ENCODE measurements at places on chromosomes 2 and 18.

DNA sequence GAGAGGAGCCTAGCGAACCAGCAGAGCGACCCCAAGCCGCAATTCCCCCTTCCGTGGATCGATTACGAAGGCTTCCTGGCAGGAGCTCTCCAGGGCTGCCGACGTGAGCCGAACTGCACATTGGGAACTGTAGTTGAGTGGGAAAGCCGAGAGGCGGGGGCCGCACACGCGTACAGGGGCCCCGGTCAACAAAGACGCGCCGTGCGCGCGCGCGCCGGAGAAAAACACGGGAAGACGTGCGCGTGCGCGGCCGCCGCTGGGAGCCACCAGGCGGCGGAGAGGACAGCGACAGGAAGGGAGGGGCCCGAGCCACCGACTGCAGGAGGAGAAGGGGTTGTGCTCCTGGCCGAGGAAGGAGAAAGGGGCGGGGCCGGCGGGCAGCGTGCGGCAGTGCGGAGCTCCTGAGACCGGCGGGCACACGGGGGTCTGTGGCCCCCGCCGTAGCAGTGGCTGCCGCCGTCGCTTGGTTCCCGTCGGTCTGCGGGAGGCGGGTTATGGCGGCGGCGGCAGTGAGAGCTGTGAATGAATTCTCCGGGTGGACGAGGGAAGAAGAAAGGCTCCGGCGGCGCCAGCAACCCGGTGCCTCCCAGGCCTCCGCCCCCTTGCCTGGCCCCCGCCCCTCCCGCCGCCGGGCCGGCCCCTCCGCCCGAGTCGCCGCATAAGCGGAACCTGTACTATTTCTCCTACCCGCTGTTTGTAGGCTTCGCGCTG lies at the start of gene SPAST:
Gene SPAST (plus strand): TSS at position 247 of the 711 bp plus-strand sequence. CDS start 276 bp downstream, at position 523.
- DNase-seq: peak; percentile 90

GRCh38 chr2:131567891-131568290 lies 40.2 kb downstream of the CCDC74A start:
- no peak for DNase-seq

DNA sequence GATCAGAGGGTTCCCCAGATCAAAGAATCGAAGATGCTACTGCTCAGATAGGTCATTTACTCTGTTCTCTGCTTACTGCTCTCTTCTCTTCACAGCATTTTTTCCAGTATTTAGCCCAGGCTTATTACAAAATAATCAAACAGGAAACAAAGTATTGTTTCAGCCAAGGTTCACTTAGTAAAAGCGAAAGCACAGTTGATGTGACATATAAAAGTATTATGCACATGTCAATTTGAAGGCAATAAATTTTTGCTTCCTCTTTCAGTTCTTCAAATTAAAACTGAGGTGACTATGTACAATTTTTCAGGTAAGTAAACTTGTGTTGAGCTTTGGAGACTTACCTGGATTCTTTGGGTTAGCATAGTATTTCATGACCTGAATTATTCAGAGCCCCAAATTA lies 262.8 kb upstream of the CHST9 start:
- no peak for DNase-seq

DNA sequence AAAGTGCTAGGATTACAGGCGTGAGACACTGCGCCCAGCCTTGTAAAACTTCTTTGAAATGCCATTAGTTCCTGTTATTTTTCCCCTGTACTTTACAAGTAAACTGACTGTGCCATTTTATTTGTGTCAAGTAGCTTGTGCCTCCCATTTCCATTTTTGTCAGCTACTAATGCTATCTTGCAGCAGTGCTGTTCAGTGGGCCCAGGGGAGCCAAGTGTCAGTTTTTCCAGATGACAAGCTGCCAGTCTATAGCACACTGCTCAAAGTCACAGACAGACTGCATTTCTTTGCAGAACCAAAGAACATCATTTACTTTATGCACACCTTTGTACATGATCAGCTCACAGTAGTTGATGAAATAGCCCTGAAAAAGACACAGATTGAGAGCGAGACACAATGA lies 901.3 kb upstream of the CDH2 start:
- no peak for DNase-seq

DNA sequence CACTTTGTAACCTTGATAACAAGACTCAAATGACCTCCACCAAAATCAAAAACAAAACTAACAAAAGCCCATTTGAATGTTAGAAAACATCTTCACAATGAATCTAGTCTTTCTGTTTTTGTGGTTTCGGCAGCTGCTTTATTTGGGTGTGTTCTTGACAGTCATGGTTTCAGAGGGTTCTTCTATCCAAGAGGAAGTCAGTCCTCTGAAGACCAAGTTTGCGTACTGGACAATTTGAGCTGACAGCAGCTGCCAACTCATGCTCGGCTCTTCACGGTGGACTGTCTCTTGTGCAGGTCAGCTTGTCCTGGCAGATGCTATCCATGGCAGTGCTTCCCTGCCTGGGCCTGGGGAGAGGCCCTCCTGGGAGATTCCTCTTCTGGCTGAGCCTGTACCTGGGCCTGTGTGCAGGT lies 91.0 kb downstream of the TMEM17 start:
- DNase-seq: no peak

DNA sequence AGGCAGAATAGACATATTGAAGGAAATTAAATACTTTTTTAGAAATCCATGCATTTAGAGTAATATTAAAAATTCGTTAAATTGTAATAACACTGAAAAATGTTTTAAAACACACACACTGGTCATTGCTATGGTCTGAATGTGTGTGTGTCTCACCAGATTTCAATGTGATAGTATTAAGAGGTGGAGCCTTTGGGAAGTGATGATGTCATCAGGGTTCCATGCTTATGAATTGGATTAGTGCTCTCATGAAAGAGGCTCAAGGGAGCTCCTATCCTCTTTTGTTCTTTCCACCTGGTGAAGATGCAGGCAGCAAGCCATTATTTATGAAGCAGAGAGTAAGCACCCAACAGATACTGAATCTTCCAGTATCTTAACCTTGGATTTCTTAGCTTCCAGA lies 441.8 kb downstream of the CDH2 start:
- no peak for DNase-seq

DNA sequence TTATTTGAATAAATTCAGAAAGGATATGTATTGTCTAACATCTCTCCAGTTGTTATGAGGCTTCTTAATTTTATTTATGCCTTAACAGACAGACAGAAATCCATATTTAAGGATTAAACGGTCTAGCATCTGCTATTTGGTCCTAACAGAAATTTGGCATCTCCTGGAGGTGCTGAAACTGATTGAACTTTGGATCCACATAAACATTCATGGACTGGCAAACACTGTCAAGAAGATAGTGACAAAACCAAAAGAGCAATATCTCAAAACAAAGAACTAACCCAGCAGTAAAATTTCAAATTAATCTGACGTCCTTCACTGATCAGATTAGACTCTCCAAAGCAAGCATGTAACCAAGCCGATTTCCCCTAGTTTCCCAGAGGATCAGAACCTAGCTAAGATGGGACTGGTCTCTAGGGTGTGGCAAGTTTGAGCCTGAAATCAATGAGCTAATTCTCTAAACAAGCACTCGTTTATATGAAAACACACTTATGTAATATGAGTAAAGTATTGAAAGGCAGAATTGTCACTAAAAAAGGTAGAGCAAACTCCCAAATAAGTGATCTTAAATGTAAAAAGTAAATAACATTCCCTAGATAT lies 139.5 kb downstream of the NOL4 start:
- no peak for DNase-seq

DNA sequence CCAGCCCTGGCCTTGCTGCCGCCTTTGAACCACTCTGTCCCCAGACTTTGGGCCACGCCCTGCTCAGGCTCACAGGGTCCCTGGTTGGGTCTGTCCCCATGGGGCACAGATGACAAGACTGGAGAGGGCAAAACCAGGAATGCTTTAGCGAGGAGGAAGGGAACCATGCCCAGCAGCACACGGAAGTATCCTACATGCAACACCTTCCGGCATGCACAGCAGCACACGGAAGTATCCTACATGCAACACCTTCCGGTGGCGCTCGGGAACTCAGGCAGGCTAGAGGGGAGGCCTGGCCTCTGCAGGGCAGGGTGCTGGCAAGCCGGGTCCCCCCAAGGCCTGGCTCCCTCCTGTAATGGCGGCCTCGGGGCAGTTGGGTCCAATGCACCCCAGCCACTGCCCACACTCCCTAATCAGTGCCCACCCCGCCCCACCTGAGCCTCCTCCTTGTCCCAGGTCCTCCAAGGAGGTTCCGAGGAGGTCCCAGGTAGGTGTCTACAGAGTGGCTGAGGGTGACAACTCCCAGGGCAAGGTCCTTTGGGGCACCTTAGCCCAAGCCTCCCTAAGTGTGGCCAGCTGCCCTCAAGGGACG lies 33.6 kb upstream of the SNED1 start:
- DNase-seq: no peak

- no peak for DNase-seq
Measured at GRCh38 chr2:31268344-31268743, 34.4 kb downstream of the EHD3 start.

DNA sequence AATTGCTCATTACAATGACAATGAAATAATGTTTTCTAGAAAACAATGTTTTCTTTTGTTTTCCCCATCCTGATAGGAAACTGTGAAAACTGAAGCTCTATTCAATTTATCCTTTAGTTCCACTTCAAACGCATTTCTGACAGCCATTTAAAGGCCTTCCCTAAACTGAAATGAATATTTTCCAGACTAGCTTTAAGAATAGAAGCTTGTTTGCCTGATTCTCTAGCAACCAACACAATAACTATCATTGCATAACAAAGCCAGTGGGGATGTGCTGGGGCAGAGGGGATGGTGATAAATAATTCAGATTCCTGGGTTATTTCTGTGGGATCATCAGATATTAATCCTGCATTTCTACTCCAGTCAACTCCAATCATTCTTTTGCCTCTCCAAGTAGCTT lies 427.1 kb downstream of the RND3 start:
- DNase-seq: no peak

- no peak for DNase-seq
Measured at GRCh38 chr2:134280231-134280630, 26.4 kb downstream of the MGAT5 start.

DNA sequence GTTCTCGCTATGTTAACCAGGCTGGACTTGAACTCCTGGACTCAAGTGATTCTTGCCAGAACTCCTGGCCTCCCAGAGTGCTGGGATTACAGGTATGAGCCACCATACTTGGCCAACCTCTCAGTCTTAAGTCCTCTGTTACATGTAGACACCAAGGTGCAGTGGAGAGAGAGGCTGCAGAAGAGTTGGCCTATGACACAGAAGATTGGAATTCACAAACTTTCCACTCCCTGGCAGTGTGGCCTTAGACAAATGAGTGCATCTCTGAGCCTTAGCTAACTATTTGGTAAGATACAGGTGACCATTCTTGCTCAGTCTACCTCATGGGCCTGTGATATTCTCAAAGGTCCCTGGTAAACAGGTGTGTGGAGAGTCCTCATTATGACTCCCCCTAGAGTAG lies 159.7 kb downstream of the MYCN start:
- no peak for DNase-seq

GRCh38 chr18:13608791-13609532 lies 117.4 kb downstream of the FAM210A start:
- no peak for DNase-seq

- DNase-seq: no peak
Measured at GRCh38 chr2:217160978-217161973, 301.4 kb upstream of the TNP1 start.

GRCh38 chr2:127542231-127542630 lies 6.7 kb downstream of the MYO7B start:
- no peak for DNase-seq

DNA sequence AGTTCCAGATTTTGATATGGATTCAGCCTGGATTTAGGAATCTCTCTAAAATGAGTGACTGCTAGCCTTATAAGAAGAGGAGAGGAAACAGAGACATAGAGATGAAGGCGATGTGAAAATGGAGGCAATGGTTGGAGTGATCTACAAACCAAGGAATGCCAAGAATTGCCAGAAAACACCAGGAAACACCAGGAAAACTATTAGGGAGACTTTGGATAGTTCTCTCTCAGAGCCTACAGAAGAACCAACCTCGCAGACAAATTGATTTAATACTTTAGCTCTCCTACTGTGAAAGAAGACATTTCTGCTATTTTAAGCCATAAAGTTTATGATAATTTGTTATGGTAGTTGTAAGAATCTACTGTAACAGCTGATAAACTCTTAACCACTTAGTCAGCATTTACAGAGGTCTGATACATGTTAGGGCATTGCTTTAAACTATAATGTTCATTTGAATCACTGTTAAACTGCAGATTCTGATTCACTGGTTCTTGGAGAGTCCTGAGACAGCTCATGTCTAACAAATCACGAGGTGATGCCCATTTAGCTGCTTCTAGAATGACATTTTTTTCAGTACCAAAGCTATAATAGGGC lies 1702.6 kb upstream of the LRRTM1 start:
- DNase-seq: no peak

GRCh38 chr2:177117755-177118154 lies 94.8 kb upstream of the HNRNPA3 start:
- DNase-seq: no peak

All from esophagus squamous epithelium (tissue), 5 donors.